ENCODE measurements at places on chromosomes 11 and 22.

- no peak for DNase-seq
Measured at GRCh38 chr11:100821198-100821597, 134.1 kb downstream of the ARHGAP42 start.

DNA sequence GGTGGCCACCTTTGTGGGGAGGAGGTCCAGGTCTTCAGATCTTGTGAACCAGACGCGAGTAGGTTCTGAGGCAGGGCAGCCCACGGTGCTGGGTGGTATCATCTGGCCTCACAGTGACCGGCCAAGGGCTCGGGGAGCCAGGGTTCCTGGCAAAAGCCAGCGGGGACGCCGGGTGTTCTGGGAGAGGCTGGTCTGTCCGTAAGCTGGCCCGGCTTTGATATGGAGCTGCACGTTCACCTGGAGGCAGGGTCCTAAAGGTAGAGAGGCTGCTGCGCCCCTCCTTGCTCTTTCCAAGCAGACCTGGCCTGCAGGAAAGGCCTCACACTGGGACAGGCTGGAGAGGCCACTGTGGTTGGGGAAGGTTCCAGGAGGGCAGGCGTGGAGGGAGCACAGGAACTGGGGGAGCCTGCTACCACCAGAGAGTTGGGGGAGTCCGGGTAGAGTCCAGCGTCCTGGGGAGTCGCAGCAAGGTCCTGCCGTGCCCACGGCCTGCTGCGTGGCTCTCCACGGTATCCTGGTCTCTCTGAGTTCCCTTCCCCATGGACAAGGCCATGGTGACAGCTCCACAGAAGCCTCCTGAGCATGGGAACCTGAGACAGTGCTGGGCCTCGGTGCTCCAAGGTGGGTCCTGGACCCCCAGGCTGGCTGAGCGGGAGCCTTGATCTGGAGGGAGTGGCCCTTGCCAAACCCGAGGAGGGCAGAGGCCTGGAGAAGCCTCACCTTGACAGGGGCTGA lies 452.4 kb upstream of the B3GAT1 start:
- DNase-seq, result no peak

GRCh38 chr11:103683576-103683975 lies 352.9 kb upstream of the DDI1 start:
- DNase-seq, result no peak

DNA sequence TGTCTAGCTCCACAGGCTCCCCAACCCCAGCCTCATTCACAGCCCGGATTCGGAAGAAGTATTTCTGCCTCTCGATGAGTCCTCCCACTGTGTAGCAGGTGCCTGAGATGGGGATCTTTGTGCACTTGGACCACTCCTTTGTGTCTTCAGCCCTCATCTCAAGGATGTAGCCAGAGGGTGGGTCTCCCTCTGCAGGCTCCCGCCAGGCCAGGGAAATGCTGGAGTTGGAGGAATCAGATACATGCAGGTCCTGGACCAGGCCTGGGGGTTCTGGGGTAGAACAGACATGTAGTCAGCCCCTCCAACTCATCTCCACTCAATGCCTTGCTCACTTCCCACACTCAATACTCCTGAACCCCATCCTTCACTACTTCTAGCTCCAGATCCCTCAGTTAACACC lies 10.8 kb downstream of the TMEM86A start:
- DNase-seq, result no peak

DNA sequence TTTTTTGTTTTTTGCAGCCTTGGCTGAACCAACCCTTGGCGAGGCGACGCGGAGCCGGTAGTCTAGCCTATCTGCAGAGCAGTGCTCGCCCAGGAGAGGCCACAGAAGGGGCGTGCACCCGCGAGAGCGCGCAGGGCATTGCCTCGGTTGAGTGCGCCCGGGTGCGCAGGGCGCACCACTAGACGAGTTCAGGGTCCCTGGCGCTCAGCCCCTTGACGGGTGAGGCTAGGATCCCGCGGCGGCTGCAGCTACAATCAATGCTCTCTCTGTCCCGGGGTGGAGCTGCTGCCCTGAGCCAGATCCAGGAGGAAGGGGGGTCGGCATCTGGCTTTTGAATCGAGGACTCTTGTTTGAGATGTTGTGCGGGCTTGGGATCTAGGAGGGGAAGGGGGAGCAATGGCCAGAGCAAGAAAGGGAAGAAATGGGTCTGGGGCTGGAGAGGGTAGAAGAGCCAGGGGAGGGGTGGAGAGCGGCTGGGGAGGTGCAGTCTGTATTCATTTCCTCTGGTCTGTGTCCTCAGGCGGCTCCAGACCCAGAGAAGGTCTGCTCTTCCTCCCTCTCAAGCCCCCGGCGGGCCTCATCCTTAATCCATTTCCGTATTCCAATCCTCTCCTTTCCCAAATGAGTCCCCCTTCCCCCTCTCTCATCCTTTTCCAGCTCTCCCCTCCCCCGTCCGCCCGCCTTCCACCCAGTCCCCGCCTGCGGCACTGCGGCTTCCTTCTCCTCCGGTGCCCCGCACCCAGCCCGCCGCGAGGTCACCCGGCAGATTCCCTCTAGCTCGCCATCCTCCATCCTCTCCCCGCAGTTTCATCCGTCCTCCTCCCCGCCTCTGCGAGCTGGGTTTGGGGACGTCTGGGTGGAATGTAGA lies 797 bp downstream of the THY1 start:
- DNase-seq, result no peak
